Transverse colon (tissue), 4 donors: ENCODE measurements at places on chromosomes 12 and 14. TPM values are rescaled to one million over a fixed set of nuclear protein-coding genes. Genes with fewer than 3 reads are reported as not detected.

The FICD gene
- total RNA-seq = 9.6 TPM

GRCh38 chr12:81128930-81129554 lies 51.2 kb downstream of the ACSS3 start:
- DNase-seq = no peak

DNA sequence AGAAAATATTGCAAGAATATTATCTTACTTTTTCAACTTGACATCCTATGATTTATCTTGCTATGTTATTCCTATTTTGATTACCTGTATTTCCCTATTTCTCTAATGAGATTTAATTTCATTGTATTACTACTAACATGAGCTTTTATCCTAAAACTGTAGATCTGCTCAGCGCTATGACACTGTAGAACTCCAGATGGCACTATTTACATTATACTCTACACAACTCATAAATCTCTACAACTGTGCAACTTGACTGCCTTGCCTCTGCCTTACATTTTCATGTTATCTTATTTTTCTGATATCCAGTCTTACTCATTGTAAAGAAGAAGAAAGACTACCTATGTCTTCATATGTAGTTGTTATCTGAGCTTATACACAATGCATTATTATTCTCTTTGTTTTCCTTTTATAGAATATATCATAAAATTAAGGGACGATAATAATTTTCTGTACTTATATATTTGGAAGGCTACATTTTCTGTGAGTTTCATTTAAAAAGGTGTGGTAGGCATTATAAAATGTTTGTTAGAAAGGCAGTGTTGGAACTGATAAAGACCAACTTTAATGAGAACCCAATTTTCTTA lies 24.1 kb downstream of the NUP37 start:
- DNase-seq = no peak

The B3GNT4 gene
- total RNA-seq = 1.3 TPM
